Stimulated activated CD4-positive, alpha-beta T cell treated with anti-CD3 and anti-CD28 coated beads, Interleukin-12 subunit alpha, Interleukin-12 subunit beta, amount 100 ng/mL, for 24 hours (primary cell): ENCODE measurements at places on chromosomes 16 and 17.

GRCh38 chr16:66256919-66257318, 109.6 kb upstream of the CDH5 start:
- no peak for DNase-seq

DNA sequence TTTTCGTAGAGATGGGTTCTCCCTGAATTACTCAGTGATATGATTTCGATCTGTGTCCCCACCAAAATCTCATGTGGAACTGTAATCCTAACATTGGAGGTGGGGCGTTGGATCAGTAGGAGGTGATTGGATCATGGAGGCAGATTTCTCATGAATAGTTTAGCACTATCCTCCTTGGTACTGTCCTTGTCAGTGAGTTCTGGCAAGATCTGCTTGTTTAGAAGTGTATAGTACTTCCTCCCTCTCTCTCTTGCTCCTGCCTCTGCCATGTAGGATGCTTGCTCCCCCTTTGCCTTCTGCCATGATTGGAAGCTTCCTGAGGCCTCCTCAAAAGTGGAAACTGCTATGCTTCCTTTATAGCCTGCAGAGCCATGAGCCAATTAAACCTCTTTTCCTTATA, 22.9 kb downstream of the PIGL start:
- DNase-seq: no peak

GRCh38 chr16:54191592-54191991, 95.0 kb downstream of the IRX3 start:
- no peak for DNase-seq

- no peak for DNase-seq
These were observed 26.7 kb downstream of the CDH11 start for GRCh38 chr16:65095090-65095728.

- no peak for DNase-seq
These were observed 5.7 kb downstream of the SNAI3 start for GRCh38 chr16:88680554-88681083.

DNA sequence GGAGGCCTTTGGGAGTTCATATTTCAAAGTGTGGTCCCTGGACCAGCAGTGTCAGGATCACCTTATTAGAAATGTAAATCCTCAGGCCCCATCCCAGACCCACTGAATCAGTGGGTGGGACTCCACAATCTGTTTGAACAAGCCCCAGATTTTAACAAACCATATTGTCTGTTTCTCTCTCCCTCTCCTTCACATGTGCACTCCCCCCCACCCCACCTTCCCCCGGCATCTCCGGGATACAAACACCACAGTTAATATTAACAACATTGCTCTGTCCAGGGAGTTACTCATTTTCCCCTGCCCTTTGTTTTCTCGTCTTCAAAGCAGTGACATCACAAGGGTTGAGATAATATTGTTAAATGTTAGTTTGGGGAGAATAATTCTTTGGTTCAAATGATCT, 127.3 kb downstream of the KATNIP start:
- DNase-seq: no peak

GRCh38 chr17:7969433-7969832, 33.0 kb upstream of the GUCY2D start:
- no peak for DNase-seq
